ENCODE measurements at places on chromosomes 4 and X.
A peak's percentile ranks its signal among the peaks of the same experiment; 100 is the strongest.

- DNase-seq: no peak
Observed at GRCh38 chr4:172986114-172986513, 182.5 kb upstream of the GALNT7 start.

GRCh38 chrX:18278449-18278848 lies 57.8 kb upstream of the BEND2 start:
- no peak for DNase-seq

DNA sequence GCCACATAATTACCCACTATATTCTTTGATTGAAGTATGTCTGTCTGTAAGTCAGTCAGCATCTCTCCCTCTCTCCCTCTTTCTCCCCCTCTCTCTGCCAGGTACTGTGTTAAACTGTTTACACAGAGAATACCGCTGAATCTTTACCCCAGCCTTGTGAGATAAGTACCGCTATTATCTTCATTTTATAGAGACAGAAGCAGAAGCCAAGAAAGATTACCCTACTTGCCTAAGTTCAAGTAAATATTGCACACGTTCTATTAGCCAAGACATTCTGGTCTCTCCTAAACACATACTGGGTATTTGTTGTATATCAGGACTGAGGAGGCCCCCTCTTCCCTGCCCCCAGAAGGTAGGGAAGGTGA lies 695 bp upstream of the GPR101 start:
- DNase-seq: no peak

- DNase-seq: no peak
Observed at GRCh38 chr4:4866124-4866865, 6.8 kb downstream of the MSX1 start.

DNA sequence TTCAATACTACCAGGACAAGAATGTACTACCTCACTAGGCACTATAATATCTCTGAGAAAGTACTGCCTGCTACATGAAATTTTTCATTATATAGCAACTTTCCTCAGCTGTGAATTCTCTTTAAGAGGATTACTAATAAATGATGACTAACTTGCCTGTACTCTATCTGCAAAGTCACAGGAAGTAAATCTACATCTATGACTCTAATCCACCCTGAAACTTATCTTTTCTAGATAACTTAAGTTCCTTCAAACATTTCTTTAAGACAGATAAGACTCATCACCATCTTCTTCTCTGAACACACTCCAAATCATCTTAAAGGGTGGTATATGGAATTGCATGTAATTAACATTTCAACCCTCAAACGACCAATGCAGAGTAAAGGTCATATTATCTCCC lies 28.8 kb downstream of the RPS6KA3 start:
- no peak for DNase-seq

GRCh38 chrX:12080265-12080664 lies 58.0 kb upstream of the FRMPD4 start:
- no peak for DNase-seq

DNA sequence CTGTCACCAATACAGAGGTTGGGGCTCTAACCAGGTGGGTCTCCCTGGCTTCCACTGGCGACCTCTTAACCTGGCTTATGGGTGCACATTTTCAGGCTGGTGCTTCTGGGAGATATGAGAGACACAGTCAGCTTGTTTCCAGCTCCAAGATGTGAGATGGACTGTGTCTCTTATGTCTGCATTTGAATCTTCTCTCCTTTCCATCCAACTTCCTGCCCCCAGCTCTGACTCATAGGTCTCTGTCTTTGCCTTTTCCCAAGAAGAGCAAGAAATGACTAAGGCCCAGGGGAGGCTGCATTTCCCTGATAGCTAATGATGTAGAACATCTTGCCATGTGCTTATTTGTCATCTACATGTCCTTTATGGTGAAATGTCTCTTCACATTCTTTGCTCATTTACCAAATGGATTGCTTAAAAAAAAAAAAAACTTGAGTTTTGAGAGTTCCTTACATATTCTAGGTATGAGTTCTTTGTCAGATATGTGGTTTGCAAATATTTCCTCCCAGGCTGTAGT lies 3.2 kb upstream of the UXT start:
- peak; percentile 54 for DNase-seq

GRCh38 chrX:100609591-100609990 lies 24.9 kb downstream of the TNMD start:
- no peak for DNase-seq

GRCh38 chr4:21948347-21949072 lies at the start of gene KCNIP4:
TSS of gene KCNIP4 (minus strand) at chr4:21948772.
- DNase-seq: peak; percentile 31

- no peak for DNase-seq
Observed at GRCh38 chrX:95441836-95442235, 1242.8 kb upstream of the DIAPH2 start.

GRCh38 chr4:10500776-10501175 lies 43.5 kb upstream of the ZNF518B start:
- no peak for DNase-seq

GRCh38 chr4:106624671-106625070 lies 256.1 kb upstream of the GIMD1 start:
- no peak for DNase-seq

DNA sequence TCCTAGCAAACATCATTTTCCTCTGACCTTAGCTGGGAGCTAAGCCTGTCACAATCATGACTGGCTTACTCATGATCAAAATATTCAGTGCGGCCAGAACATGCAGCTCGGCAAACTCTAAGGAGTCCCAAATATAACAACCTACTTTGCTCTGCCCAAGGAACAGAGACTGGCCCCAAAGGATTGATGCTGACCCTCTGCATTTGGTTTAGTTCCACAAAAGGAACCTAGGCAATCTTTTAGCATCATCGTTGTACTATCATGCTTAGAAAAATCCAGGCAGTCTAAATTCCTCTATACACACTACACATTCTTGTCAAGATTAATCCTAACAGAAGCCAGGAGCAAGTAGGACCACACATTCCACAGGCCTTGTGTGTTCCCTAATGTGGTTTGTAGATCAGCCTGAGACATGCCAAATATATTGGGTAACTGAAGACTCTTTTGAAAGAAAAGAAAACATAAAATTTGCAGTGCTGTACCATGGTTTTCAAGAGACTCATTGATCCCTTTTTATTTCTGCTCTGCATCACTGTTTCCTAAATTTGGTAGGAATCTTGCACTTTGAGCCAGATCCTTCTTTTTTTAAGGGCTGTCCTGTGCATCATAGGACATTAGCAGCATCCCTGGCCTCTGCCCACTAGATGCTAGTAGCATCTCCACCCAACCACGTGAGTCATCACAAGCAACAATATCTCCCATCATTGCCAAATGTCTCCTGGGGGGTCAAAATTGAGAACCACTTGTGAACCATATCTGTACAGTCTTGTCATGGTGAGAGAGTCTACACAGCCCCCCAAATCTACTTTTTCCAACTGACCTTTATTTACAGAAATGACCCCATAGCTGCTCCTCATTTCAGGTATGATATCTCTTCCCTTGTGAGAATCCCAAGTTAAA lies 17.6 kb upstream of the CC2D2A start:
- no peak for DNase-seq

- no peak for DNase-seq
Observed at GRCh38 chr4:119726505-119726904, 97.9 kb upstream of the PDE5A start.

- DNase-seq: no peak
Observed at GRCh38 chr4:72987741-72988729, 81.5 kb downstream of the COX18 start.

DNA sequence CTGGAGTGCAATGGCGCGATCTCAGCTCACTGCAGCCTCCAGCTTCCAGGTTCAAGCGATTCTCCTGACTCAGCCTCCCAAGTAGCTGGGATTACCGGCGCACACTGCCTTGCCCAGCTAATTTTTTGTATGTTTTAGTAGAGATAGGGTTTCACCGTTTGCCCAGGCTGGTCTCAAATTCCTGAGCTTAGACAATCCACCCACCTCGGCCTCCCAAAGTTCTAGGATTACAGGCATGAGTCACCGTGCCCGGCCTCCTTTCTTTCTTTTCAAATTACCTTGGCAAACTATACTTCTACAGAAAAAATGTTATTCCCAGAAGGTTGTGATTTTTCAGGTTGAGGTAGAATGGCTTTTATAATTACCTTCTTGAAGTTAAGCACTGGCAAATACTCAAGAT lies 321.9 kb upstream of the PRPS2 start:
- no peak for DNase-seq

GRCh38 chr4:47494124-47494430 lies 9.0 kb downstream of the ATP10D start:
- no peak for DNase-seq

DNA sequence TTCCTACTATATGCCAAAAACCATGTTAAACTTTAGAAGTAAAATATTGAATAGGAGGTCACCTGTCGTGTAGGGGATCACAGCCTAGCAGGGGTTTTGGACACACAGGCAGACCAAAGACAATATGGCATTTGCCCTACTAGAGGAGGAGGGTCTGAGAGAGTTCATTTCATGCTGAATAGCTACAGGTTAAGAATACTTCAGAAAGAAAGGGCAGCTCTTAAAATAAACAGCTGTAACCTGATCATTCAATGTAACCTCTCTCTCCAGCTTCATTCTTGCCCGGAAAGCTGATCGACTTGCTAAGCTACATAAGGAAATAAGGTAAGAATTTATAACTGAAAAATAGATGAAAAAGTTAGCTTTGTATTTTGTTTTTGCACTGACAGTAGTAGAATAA lies 79.9 kb downstream of the MAOA start:
- DNase-seq: no peak

GRCh38 chr4:105641845-105642244 lies 66.6 kb downstream of the INTS12 start:
- no peak for DNase-seq

GRCh38 chr4:83282049-83282535 lies 2.5 kb downstream of the COQ2 start:
- no peak for DNase-seq

GRCh38 chrX:16186380-16187007 lies 19.2 kb downstream of the MAGEB17 start:
- no peak for DNase-seq

DNA sequence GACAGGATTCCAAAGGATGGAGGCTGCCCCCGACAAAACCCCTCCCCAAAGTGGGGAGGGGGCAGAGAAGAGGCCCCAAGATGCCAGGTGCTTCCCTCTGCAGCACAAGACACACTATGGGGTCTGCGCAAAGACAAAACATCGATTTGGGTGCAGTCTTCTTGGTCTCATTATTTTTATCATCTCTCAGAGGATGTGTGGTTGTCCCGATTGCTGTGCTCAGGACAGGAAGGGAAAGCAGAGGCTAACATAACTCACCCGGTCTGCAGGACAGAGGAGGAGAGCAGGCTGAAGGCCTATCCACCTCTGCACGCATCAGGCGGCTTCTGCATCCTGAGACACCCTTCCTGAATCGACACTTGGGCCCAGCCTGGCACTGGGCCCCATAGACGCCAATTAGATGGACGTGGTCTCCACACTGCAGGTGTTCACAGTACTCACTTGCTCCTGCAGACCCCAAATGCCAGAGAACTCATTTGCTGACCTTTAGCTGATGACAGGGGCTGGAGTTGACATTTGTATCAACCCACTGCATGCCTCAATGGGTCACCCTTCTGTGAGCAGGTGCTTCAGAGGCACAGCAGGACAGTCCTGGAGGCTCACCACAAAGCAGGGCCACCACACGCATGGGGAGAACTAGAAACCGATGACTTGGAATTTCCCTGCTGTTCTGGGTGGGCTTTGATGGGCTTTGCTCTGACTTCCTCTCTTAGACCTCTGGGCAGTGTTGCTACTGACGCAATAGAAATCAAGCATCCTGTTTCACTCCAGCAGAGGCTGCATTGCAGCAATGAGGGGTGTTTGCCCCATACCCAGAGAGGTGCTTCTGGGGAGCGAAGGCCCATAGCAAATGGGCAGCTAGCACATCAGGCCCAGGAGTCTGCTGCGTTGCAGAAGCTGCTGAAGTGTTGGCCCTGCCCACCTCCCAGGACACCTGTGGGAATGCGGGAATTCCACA lies 96.3 kb upstream of the ENPP6 start:
- no peak for DNase-seq

- DNase-seq: no peak
Observed at GRCh38 chr4:94911106-94911505, 153.4 kb downstream of the BMPR1B start.

DNA sequence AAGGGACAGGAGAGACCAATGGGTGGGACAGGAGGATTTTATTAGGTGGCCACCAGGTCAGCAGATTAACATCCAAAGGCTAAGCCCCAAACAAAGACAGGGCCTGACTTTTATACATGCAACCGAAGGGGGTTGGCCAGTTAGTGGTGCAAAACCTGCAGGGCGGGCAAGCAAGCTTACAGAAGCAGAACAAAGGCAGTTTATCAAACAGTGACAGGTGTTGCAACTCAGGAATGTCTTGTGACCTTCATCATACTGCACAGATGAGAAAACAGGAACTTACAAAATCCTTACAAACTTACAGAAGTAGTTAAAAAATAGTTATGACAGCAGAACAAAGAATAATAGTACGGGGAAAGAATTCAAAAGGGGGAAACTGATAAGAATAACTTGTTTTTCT lies 708.1 kb downstream of the GLUD2 start:
- DNase-seq: no peak

- no peak for DNase-seq
Observed at GRCh38 chrX:79524642-79525041, 157.5 kb upstream of the ITM2A start.

GRCh38 chr4:89563431-89563830 lies 255.8 kb upstream of the GPRIN3 start:
- no peak for DNase-seq

- no peak for DNase-seq
Observed at GRCh38 chr4:148330161-148330560, 112.1 kb downstream of the NR3C2 start.

- no peak for DNase-seq
Observed at GRCh38 chr4:55801498-55801897, 18.1 kb upstream of the EXOC1L start.

GRCh38 chr4:188839704-188840103 lies 700.5 kb downstream of the TRIML1 start:
- DNase-seq: no peak

DNA sequence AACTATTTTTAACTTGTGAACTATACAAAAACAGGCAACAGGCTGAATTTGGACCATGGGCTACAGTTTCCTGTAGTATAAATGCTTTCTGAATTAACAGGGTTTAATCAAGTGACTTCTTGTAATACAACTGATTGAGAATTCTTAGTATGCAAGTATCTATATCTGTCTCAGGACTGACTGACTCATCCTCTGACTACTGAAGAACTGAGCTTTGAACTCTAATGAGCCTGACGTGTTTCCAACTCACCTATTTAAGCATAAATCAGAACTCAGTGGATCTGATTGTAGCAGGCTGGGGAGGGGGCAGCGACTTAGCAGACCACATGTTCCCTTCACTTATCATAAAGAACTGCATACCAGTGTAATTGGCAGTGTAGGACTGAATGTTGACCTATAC lies 7.8 kb downstream of the SPATA4 start:
- DNase-seq: no peak

DNA sequence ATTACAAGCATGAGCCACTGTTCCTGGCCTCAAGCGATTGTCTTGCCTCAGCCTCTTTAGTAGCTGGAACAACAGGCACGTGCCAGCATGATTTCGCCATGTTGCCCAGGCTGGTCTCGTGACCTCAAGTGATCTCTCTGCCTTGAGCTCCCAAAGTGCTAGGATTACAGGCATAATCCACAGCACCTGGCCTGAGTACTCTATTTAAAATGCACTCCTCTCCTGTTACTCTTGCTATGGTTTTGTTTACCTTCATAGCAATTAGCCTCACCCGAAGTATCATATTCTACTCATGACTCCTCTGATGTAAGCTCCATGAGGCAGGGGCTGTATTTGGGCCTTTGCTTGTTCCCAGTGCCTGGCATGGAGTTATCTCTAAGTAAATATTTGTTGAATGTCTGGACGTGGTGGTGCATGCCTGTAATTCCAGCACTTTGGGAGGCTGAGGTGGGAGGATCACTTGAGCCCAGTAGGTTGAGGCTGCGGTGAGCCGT lies 92.5 kb upstream of the SLC34A2 start:
- no peak for DNase-seq

Measured in activated T-cell treated with anti-CD3 and anti-CD28 coated beads, Interleukin-2, amount 50 U/mL, for 24 hours (primary cell).